Anterior cingulate cortex (tissue), 58 donors: ENCODE measurements at places on chromosomes 12 and 14.

DNA sequence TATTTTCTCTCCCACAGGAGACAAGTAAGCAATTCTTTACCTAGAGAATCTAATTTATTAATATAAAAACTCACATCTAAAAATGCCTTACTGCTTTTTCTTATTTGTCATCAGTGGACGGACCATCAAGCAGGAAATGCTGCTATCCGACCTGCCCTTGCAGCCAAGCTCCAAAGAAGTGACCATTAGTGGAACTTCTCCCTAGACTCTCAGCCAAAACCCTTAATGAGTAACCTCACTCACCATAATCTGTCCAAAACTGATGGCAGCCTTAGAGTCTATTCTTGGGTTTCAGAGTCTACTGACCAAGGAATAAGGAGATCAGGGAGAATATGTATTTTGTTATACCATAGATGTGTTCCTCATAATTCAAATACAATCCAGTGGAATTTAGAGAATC, 60.9 kb upstream of the CFL2 start:
- no peak for DNase-seq

- no peak for DNase-seq
These were observed 352 bp downstream of the PLXNC1 start for GRCh38 chr12:94148739-94149118.

- DNase-seq = peak; percentile 20
These were observed 33.7 kb downstream of the PAH start for GRCh38 chr12:102883204-102883799.

DNA sequence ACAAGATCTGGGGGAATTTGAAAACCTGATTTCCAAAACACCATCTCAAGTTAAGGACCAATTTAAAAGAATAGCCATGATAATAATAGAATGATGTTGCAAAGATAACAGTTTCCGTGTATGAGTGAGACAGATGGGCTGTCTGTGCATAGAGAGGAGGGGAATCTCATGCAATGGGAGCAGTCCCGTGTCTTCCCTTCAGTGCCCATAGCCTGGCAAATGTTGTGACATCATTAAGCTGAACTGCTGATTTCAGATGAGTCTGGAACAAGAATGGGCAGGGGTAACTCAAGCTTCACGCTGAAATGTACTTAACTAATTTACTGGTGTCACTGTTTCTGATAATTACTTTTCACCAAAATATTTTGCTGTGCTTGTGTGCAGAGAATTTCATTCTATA, 454.0 kb downstream of the FOXG1 start:
- no peak for DNase-seq

- no peak for DNase-seq
These were observed 93.7 kb upstream of the EEA1 start for GRCh38 chr12:93022603-93023340.

DNA sequence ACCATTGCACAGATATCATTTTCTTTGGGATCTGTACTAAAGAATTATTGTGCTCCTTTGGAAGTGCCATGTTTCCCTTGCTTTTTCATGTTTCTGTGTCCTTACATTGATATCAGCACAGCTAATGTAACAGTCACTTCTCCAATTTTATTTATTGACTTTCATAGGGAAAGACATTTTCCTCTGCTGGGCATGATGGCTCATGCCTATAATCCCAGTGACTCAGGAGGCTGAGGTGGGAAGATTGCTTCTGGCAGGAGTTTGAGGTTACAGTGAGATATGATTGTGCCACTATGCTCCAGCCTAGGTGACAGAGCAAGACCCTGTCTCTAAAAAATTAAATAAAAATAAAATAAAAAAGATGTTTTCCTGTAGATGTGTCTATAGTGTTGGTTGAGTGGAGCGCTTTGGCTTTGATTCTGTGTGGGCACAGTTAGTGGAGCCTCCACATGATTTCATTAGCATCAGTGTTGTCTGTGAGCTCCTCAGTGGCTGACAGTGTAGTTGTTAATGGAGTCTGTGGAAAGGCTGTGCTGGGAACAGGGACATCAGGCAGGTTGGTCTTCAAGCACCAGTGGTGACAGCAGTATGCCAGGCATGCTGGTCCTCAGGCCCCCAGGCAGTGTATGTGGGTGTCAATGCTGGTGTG, 7.4 kb downstream of the OAS2 start:
- DNase-seq = no peak

DNA sequence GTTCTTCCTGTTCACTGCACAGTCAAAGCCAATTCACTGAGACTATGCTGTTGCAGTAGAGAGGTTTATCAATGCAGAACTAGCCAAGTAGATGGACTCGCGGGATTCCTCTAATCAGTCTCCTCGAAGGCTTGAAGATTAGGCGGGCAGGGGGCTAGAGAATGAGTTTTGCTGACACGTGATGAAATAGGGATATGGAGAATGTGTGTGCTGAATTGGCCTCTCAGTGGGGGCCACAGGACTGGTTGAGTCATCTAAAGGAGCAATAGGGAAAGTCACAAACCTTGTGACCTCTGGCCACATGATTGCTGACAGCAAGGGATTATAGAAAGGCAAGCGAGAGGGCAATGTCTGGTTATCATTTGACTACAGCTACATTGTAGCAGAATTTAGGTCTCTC, 12.7 kb downstream of the MIPOL1 start:
- no peak for DNase-seq

DNA sequence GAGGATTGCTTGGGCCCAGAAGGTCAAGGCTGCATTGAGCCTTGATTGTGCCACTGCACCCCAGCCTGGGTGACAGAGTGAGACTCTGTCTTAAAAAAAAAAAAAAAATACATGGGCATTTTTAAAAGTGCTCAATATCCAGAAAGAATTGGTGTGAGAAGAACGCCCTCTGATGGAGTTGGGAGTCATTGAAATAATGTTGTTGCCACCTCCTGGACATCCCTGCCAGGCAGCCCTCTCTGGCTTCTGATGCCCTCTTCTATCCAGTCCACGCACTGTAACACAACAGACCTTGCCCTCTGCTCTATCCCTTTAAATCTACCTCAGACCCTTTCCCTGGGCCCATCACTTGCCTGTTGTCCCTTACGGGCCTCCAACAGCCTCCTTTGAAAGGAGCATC, 4.9 kb downstream of the PTGDR start:
- no peak for DNase-seq

DNA sequence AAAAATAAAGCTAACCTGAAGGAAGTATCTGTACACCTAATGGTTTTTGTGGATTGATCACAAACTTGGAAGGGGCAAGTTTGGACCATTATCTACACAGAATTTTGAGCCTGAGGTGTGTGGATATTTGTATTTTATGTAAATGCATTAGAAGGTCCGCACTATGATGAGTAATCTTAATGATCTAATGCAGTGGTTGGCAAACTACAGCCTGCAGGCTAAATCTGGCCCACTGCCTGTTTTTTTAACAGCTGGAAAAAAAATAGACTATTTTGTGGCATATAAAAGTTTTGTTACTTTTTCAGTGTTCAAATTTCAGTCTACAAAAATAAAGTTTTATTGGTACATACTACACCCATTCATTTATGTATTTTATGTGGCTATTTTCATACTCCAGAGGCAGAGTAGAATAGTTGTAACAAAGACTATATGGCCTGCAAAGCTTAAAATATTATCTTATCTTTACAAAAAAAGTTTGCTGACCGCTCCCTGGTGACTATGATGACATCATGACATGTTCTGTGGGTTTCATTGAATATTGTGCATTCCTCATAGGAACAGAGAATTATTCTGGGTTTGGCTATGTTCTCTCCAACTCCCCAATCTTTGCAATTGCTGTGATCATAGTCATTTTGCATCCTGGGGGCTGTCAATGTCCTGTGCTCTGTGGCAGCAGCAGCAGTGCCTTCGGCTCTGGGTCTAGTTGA, 962.6 kb upstream of the FBXO33 start:
- no peak for DNase-seq

DNA sequence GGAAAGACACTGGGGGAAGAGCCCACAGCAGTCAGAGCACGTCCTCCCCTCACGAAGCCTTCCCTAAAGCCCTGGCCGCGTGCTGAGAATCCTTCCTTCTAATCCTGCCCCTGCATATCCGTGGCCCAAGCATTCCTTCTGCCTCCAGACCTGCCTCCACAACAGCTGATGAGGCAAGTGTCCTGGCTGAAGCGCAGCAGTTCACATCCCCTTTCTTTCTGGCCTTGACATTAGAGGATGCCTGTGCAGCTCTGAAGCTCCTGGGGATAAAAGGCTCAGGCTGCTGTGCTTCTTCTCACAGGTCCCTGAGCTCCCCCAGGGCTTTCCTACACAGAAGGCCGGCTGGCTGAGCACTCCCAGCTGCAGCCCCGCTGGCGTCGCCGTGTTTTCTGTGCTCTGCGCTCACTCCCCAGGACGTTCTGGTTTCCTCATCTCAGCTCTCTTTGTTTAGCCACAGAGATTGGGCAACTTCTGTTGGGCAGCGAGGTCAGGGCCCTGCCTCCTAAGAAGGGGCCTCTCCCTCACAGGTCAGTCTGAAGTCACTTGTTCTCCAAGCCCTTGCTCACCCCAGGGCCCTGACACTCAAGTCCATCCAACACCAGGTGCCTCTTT, 45.8 kb downstream of the NINJ2 start:
- DNase-seq = no peak

DNA sequence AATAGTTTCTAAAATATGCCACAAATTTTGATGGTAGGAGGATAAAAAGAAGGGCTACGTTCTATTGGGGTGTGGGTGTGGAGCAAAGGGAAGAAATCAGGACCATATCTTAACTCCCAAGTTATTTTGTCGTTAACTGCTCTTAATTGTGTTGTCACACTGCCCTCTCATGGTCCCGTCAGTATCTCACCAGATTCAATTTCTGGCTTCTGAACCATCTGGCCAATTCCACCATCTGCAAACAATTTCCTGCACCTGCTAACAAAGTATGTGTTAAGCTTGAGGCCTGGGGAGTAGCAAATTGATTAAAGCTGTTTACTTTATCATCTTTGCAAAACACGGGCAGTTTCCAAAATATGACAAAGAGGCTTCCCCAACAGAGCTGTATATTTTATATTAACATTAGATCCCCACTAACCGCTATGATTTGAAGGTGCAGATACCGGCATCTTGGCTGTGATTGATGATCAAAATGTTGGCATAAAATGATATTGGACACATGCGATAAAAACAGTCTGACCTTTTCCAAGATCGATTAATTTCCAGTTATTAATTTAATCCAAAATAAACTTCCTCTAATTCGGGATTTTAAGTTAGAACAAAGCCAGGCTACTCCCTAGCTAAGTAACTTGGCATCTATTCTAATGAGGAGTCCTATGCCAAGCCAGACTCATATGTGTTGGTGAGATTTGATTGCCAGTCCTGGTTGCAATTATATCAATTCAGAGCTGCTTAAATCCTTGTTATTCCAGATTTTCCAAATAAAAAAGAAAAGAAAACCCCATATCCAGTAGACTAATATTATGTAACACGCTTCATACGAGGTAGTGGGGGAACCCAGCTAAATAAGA, 6.9 kb upstream of the DNM1L start:
- no peak for DNase-seq

DNA sequence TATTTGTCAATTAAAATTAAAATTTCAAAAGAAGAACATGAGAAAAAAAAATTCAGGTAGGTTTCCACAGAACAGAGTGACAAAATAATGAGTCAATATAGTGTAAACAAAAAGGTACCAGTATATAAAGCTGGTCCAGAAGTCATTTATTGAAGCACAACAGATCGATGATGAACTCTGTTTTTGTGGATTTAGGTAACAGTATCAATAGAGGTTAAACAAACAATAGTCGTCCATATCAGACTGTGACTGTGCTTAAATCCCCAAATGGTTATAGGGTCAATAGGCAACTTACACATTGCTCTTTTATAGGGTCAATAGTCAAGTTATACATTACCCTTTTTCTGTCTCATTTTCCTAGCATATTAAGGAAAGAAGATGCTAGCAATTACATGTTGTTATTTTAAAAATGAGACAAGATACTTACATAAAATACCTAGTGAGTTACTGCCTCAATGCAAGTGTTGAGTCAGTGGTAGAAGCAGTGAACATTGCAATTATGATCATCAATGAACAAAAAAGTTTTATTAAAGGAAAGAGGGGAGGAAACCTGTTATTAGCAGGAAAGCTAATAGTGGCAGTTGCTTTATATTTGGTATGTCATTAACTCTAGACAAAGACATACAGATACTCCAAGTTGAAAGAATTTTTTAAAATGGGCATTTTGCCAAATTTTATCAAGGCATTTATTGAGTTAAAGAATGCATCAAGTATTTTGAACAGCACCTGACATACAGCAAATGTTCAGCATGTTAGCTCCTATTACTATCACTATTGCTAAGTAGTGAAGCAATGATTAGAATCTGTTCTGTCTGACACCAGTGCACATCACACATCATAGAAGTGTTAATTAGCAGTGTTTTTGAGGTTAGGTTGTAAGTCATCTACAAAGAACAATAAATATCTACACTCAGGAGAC, 102.9 kb downstream of the CCER1 start:
- no peak for DNase-seq

DNA sequence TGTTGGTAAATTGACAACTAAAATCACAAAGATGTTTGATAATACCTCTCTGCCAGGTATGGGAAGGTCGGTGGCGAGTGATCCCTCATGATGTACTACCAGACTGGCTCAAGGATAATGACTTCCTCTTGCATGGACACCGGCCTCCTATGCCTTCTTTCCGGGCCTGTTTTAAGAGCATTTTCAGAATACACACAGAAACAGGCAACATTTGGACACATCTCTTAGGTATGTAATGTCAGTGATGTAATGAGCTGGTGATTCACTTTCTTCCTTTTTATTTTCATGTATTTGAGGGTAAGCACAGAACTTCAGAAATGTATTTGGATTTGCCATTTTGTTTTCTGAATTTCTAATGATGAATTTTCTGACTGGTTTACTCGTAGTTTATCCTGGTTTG, 42.6 kb upstream of the LRTM2 start:
- no peak for DNase-seq

DNA sequence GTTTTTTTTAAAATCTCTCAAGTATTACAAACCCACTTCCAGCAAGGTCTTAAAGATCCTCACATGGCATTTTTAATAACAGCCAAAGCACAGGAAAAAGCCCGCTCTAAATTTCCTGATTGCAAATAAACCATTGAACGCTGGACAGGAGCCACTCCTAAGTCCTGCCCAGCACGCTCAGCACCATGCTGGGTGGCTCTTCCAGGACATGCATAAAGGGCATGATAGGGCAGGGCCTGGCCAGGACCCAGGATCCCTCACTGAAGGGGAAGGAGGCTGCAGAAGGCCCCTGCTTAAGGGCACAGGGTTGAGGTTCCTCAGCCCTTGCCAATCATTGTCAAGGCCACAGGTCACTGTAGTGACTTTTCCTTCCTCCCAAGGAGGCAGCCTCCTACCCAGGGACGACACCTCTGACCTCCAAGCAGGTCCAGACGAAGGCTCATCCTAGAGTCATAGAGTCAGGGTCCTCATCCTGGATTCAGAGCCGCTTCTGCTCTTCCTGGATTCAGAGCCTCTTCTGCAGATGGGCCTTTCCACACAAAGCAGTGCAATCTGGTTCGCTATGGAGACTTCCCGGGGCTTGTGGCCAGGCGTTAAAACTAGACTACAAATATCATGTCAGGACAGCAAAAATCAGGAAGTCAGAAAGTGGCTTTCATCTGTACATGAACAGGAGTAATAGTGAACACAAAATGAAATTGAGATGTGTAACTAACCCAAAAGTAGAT, 123.8 kb downstream of the GCH1 start:
- DNase-seq = no peak

GRCh38 chr14:100403105-100403504, 80.0 kb downstream of the SLC25A47 start:
- no peak for DNase-seq

GRCh38 chr14:91706996-91707395, 24.9 kb downstream of the CATSPERB start:
- no peak for DNase-seq

- no peak for DNase-seq
These were observed 87.1 kb downstream of the TMCC3 start for GRCh38 chr12:94563286-94563685.

- DNase-seq = no peak
These were observed 135.2 kb downstream of the APAF1 start for GRCh38 chr12:98780261-98780660.

- DNase-seq = peak; percentile 74
These were observed 91.7 kb upstream of the MYL2 start for GRCh38 chr12:111011999-111012600.
